ENCODE measurements at places on chromosomes 11 and 22.

GRCh38 chr11:72851726-72852125 is 37.5 kb downstream of the ATG16L2 start:
- DNase-seq, result no peak

DNA sequence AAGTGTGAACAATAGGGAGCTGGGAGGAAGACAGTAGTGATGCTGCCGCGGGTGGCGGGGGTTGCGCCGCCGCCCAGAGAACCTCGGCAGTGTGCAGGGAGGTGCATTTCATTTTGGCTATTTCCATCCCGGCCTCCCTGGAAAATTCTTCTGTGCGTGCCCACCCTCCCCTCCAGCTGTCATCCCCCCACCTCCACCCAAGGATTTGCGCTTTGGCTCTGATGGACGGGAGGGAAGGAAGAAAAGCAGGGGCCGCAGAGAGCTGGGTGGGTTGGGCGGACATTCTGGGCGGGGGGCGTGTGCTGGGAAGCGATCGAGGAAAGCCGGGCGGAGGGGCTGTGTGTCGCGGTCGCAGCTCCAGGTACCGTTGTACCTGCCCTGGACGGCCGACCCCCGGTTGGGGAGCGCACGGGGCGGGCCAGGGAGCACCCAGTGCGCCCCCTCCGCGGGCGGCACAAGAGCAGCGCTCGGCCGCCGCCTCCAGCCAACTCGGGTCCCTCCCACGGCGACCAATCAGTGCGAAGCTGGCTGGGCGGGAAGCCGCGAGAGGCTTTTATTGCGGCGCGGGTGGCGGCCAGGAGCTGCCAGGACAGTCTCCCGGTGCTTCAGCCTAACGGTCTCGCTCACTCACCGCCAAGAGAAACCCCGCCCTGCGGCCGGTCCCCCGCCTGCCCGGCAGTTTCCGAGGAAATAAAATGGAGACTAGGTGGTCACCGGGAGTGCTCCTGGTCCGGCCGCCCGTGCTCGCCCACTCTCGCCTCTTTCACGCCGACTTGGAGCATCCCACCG is 1.6 kb downstream of the NCAM1 start:
- no peak for DNase-seq

- peak; percentile 11 for DNase-seq
Measured at GRCh38 chr11:107040433-107041087, 22.3 kb upstream of the GUCY1A2 start.

DNA sequence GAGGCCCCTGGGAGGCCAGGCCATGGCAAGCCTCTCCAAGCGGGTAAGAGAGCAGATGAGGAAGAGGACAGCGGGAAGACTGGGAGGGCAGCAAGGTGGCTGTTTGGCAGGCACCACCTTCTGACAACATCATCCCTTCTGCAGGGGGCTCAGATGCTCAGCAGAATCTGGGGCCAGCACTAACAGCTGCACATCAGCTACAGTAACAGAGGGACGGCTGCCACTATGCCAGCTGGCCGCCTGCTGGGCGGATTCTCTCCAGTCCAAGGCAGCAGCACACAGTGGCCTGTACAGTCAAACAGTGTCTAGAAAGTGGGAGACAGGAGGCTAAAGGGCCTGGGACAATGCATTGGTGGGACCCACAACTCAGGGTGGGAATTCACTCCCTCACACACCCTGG is 10.7 kb upstream of the TXN2 start:
- no peak for DNase-seq

GRCh38 chr11:28697920-28698827 is 590.0 kb downstream of the METTL15 start:
- DNase-seq, result peak; percentile 51

- DNase-seq, result no peak
Measured at GRCh38 chr11:105164208-105164607, 24.6 kb upstream of the CARD18 start.
